ENCODE measurements at places on chromosomes 7 and 10.

DNA sequence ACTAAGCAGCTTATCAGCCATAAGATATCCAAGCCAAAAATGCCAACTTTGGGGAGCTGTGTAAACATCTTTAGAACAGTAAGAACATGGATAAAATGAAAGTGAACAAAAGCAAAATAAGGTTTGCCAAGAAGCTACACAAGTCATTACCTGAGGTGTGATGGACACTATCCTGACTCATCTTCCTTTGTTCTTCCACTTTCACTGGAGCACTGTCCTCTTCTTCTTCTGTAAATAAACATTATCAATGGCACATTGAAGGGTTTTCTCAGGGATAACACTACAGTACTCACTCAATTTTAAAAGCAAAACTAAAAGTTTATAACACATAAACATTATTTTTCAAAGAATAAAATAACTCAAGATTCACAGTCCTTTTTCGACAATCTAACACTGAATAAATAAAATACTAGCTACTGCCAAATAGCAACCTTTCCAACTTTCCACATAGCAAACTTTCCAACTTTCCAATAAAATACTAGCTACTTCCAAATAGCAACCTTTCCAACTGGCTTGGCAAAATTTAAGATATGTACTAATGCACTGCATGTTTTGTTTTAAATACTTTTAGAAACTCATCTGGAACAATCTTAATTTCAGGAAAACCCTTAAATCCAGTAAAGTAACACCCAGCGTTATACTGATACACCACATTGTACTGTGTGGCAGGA, 174.1 kb downstream of the SKAP2 start:
- DNase-seq: no peak

- no peak for DNase-seq
Measured at GRCh38 chr10:76993213-76993612, 644.4 kb downstream of the KCNMA1 start.

GRCh38 chr7:145582742-145583303, 533.8 kb upstream of the CNTNAP2 start:
- no peak for DNase-seq

DNA sequence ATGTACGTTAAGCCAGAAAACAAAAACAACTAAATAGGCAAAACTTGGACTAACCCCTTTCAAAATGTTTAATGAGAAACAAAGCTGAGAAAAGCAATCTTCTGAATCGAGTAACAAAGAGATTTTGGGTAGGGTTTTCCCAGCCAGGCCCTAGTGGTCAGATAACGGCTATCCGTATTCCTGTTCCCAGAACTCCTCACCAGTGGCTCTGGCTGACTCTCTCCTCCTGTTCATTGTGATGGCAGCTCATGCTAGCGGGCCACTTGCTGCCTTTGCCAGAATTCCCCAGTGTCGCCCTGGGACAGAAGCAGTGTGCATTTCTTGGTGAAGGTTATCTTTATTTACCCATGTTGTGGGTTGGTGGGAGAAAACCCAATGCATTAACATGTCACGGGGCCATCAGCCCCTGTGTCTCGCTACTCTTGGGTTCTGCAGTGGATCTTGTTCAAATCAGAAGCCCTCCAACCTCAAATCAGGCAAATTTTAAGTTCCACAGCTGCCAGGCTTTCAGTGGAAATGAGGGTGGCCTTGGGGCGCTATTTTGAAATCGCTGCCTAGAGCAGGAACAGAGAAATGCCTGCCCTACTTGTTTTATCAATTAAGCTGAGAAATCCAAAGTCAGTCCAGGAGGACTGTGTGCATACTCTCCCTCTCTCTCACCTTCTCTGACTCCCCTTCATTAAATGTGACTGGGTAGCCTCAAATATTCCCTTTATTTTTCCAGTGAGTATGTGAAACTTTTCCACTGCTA, 164.5 kb upstream of the NPVF start:
- DNase-seq: no peak

DNA sequence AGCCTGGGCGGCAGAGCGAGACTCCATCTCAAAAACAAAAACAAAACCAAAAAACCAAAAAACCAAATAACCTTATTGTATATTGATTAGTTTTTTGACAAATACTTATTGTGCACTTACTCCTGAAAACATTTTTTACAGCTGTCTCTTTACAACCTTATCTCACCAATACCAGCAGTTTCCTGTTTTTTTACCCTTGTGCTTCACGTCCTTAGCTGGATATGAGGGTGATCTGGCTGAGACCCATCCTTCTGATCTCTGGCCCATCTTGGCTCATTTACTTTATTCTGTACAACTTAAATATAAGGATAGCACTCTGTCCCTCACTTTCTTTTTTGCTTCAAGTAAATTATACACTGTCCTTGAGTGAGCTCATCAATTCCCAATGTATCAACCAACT, 104.6 kb upstream of the DNAJB12 start:
- no peak for DNase-seq

DNA sequence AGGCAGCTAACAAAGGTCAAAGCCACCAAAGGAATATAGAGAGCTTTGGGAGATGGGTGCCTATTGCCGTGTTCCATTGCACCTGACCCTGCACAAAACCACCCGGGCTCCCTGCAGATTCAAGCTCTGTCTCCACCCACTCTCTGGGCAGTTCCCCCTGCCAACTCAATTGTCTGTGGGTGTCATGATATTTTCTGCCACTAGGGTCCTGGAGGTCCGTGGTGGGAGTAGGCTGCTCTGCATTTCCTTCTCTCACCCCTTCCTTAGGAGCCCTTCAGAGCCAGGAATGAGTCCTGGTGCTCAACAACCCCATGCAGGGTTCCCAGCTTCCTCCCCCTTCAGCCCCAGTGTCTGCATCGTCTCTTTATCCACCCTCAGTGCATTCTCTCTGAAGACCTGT, 34.1 kb downstream of the PNLIPRP2 start:
- no peak for DNase-seq

DNA sequence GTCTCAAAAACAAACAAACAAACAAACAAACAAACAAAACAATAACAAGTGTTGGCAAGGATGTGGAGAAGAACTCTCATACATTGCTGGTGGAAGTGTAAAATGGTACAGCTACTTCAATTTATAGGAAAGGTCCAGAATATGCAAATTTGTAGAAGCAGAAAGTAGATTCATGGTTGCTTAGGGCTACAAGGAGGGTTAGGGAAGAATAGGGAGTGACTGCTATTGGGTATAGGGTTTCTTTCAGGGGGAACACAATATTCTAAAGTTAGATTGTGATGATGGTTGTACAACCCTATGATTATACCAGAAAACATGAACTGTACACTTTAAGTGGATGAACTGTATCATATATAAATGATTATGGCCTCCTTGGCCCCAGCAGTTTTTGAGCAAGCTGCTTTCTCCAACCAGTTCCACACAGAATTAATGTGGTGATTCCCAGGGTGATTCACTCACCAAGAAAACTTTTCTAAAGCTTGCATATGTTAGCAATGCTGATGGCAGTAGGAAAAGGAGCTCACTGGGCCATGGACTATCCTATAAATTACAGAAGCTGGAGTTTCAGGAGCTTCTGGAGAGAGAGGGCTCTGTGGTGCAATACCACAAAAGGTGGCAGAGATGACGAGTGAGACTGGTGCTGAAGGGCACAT, 52.8 kb upstream of the KCNIP2 start:
- DNase-seq: no peak

- DNase-seq: no peak
Measured at GRCh38 chr10:117896517-117896916, 150.2 kb downstream of the RAB11FIP2 start.
